ENCODE measurements at places on chromosomes 5 and 9.

DNA sequence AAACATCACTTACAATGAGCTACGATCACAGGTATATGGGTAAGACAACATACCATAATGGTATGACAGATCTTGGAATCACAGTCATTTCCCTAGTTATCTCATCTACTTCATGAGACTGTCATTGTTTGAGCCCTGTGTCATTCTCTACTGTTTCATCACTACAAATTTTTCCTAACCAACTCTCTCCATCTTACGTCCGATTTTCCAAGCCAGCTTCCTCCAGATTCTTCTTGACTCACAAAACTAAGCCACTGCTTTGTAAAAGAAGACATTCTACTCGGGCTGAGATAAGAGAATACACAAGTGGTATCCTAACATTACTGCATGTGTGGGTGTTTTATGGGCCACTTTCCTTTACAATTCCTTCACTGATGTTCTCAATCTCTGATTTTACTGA lies 49.6 kb downstream of the SERINC5 start:
- DNase-seq: no peak

DNA sequence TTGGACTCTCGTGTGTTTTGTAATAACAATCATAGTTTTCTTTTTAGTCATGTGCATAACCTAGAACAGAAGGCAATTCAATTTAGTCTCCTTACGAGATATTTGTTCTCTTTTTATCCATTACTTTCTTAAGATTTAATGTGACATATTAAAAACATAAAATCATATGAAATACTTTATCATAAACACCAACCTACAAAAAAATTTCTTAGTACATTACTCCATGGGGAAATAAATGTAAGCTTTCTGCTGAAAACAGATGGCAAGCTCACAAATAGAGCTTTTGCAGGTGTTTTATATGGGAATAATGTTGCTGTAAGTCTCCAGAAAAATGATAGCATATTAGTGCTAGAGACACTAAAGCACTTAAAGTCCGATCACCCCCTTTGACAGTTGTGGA lies 1035.2 kb upstream of the ARRDC3 start:
- no peak for DNase-seq

DNA sequence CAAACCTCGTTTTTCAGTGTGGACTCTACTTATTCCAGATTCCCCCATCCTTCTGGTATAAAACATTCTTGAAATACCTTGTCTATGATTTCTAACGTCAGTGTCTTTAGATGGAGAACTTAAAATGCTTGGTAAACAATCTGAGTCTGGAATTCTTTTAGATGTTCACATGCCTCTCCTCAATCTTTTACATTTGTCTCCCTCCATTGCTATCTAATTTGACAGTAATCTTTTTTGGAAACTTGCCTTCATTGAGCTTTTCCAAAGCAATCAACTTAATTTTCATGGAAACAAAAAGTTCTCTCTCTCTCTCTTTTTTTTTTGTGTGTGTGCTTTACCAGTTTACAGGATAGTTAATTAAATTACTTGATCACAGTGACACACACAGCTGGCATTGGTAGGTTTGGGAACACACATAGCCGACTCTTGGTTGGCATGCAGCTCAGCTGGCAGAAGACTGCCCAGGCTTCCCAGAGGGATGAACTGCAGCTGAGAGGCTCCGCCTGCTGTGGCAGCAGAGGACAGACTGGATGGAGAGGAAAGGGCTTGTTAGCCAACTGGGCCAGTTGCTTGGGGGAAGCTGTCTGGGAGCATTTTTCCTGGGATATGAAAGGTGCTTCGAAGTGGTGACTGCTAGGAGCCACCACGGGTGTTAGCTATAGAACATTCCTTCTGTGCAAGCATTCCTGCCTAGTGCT lies 271.3 kb downstream of the ZSWIM6 start:
- DNase-seq: no peak

DNA sequence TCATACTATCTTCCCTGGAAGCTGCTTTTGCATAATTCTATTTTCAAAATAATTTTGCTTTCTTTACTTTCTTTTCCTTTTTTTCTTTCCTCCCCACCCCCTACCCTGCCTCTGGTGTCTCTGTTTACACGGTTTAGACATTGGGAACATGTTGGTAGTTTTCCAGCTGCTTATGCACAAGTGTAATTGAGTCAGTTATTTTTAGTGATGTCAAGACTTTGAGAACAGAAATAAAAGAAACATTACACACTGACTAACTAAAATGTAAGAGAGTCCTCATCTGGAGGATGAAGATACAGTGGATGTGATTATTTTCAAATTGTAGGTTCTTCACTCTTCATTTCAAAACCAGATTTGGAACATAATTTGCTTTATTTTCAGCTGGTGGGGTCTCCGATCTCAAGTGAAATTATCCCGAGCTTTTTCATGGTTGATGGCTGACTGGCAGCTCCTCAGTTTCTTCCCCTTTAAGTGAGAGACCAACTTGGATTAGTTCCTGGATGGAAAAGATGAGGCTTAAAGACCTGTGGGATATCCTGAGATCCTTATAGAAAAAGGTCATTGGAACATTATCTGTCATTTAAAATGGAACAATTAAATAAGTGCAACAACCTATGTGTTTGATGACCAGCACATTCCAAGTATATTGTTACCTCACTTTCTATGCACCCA lies 154.4 kb upstream of the ZNF462 start:
- DNase-seq: no peak

- DNase-seq: no peak
Observed at GRCh38 chr5:82164977-82165713, 113.0 kb downstream of the RPS23 start.

DNA sequence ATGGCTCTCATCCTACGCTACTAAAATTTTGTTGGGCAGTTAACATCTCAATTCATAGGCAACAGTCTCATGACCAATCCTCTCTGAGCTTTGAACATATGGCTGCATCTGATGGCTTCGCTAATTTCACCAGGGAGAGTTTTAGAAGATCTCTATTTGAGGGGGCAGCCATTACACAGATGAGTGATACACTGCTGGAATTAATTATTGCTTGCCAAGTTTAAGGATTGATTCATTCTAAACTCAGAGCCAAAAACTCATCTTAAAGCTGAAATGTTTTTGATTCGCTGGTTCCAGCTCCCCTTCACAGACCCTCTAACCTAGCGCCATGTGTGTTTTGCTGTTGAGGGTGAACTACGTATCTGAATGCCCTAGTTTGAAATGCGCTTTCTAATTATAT lies 519.9 kb upstream of the WWC1 start:
- no peak for DNase-seq

GRCh38 chr9:126205265-126205664 lies 121.4 kb upstream of the MVB12B start:
- DNase-seq: no peak

Data from T follicular helper cell (primary cell).